ENCODE measurements at places on chromosomes 2 and 18.

DNA sequence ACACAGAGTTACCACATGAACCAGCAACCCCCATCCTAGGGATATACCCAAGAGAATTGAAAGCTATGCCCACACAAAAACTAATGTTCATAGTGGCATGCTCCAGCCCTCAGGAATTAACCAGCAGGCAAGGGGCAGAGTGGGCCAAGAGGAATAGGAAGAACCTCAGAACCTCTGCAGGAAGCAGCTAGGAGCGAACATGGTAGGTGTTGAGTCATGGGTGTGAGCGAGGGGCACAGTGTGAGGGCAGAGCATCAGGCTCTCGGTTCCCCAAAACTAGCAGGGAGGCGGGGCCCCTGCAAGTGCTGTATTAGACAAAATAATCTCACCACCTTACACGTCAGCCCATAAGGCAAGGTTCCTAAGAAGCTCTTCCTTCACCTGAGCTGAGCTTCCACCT, 5.6 kb upstream of the RUFY4 start:
- no peak for DNase-seq

- DNase-seq = no peak
Observed at GRCh38 chr2:51301381-51301780, 269.4 kb upstream of the NRXN1 start.

GRCh38 chr2:163600801-163601200, 135.0 kb downstream of the FIGN start:
- no peak for DNase-seq

- no peak for DNase-seq
Observed at GRCh38 chr2:191701696-191702095, 23.8 kb downstream of the NABP1 start.

DNA sequence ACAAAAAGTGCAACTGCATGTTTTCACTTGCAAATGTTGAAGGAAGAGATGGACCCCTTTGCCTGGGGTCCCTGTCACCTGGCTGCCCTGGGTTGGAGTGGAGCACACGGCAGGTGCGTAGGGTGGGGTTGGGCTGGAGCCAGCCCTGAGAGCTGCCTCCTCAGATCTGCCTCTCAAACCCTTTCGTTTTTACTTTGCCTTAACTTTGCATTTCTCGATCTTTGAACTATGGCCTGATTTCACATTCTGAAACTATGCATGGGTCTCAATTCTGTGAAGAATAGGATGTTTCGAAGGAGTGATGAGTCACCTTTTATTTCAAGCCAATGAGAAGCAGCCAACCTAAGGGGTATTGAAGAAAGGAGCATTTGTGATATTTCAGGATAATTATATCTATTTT, 132.8 kb downstream of the ACOXL start:
- DNase-seq = no peak

DNA sequence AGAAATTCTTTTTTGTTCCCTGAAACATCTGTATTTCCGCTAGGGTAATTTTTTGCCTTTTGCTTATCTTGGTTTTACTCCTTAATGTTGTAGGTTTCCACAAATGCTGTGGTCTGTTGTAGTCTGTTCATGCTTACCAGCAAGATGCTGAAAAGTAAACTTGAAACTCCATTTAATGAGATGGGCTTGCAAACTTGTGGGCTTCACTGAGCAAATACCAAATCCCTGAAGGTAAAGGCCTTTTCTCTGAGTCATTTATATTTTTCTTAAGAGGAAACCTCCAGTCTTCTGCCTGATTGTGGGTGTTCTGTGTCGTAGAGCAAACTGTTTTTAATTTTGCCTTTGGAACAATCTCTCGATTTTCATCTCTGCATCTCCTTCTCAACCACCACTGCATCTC, 9.3 kb downstream of the SP140 start:
- DNase-seq = no peak

- no peak for DNase-seq
Observed at GRCh38 chr18:74073957-74074667, 73.5 kb downstream of the FBXO15 start.

DNA sequence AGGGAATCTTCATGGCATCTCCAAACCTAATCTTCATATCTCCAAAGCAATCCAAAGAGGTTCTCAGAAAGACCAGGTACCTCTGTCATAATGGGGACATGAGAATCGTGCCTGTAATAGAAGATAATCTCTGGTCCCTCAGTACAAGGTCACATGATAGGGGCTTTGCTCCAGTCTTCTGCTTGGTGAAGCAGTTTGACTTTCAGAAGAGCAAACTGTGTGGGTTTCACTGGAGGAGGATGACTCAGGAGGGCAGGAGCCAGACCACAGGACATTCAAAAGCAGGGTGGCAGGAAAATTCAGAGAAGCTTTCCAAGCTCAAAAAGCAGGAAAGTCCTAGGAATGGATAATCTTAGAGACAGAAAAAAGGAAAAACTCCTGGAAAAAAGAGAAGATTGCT, 10.6 kb upstream of the PAX3 start:
- DNase-seq = no peak

GRCh38 chr2:221402072-221402471, 170.0 kb downstream of the EPHA4 start:
- no peak for DNase-seq

DNA sequence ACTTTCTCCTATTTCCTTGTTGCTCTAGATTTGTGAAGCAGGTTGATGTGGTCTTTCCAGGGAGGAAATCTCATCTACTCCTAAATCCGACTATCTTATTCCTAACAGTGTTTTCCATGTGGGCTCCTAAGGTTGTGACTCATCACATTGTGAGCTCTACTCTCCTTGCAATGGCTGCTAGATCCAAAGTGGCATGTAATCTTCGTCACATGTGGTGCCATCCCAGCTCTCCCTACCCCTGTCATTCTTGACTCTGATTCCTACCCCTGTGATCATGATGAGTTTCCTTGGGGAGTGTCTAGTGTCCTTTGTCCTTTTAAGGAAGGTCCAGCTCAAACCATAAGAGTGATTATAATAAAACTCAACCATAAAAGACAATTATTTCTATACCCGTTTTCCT, 47.3 kb upstream of the GULP1 start:
- DNase-seq = no peak

DNA sequence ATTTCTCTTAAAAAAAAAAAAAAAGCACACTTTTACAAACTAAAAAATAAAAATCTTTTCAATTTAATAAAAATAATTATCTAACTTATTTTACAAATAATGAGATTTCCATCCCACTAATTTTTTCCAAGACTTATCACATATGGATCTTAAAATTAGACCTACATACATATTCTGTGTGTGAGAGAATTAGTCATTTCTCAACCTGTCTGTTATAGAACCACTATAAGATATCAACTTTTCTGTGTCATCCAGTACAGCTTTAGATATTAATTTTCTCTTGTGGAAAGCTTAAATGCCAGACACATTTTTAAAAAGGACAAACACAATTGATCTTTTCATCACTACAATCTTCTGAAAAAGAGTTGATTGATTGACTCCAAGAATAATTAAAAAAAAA, 38.1 kb downstream of the FANCL start:
- DNase-seq = no peak

Data from D341Med (cell line).